ENCODE measurements at places on chromosomes 5 and 9.

- no peak for DNase-seq
These were observed 339.8 kb downstream of the AGTPBP1 start for GRCh38 chr9:85401998-85402397.

GRCh38 chr9:120336753-120337090 lies 243.2 kb downstream of the CDK5RAP2 start:
- no peak for DNase-seq

- no peak for DNase-seq
These were observed 13.2 kb downstream of the ZCCHC9 start for GRCh38 chr5:81314581-81314980.

GRCh38 chr9:34522091-34522887 lies 501 bp downstream of the ENHO start:
- DNase-seq = no peak

- DNase-seq = no peak
These were observed 45.2 kb downstream of the ALG2 start for GRCh38 chr9:99176527-99177013.

GRCh38 chr5:40503439-40503838 lies 176.3 kb upstream of the PTGER4 start:
- DNase-seq = no peak

- no peak for DNase-seq
These were observed 164.6 kb downstream of the CCDC171 start for GRCh38 chr9:15717290-15717967.
